ENCODE measurements at places on chromosomes 11 and 22.

GRCh38 chr22:32859743-32860142 is 58.2 kb downstream of the TIMP3 start:
- no peak for DNase-seq

DNA sequence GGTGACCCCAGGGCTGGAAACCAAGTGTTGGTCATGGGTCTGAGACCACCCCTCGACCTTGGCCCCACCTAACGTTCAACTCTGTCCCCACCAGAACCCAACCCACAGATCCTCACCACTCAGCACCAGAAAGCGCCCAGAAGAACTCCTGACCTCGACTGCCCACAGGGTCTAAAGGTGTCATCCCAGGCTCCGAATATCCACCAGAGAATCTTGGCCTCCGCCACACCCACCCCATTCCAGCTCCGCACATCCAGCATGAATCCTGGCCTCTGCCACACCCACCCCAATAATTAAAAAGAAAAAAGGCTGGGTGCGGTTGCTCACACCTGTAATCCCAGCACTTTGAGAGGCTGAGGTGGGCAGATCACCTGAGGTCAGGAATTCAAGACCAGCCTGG is 1.3 kb downstream of the CERK start:
- no peak for DNase-seq

DNA sequence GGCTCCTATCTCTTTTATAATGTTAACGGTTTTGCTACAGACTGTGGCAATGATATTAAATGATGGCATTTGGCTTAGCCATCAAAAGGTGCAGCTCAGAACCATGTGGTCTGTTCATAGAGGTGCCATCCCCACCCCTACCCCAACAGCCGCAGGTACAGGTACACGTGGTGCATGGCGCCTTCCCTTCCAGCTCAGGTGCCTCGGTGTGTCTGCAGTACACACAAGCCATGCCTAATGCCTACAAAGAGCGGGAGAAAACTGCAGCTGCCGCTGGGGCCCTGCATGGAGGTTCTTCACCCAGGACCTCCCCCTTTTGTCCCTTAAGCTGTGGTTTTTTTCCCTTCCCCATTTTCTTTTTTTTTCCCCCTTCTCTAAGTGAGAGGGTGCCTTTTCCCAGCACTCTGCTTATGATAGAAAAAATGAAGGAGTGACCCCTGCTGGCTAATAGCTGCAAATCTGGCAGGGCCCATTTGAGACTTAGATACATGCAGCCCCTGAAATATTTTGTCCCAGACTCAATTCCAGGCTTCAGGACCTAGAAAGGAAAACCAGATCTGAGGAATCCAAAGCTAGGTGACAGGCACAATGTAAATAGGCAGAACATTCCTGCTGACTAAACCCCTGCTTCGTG is 6.5 kb downstream of the OR52M1 start:
- DNase-seq = no peak

GRCh38 chr11:21430537-21430936 is 761.2 kb downstream of the NELL1 start:
- DNase-seq = no peak

DNA sequence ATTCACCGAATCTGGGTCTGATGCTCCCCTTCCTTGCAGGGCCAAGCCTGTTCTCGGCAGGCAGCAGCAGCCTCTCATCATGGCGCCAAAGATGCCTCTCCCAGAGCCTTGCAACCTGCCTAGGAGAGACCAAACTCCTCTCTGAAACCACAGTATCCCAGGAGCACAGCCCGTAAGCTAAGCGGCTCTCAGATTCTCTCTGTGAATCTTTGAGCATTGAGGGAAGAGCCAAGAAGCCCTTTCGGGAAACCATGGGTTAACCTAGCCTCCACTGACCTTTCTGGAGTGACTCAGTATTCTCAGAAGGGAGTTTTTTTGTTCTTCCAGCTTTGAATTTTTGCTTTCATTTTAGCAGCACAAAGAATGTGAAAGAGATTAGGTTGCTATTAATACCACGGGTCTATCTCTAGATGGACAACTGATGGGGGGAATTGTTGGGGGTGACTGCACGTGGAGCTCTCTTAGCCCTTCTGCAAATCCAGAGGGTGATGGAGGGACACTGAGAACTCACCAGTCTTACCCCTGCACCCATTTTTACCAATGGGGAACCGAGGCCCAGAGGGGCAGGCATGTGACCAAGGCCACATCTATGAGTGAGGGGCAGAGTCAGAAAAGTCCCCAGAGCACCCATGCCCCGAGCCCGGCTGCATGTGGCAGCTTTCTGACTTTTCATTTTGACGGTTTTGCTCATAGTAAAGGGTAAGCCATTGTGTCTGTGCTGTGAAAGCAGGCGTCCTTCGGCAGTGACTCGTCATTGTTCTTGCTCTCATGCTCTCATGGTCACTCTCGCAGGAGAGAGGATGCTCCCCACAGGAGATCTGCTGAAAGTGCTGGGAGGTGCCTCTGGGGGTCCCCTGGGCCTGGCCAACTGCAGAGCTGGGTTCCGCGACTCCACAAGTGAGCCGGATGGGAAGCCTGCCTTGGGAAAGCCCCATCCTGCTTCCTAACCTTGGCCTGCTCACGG is 36.0 kb downstream of the IRAG1 start:
- no peak for DNase-seq

GRCh38 chr11:132062541-132062940 is 692.1 kb downstream of the NTM start:
- DNase-seq = no peak

- no peak for DNase-seq
Measured at GRCh38 chr11:11660363-11660740, 38.5 kb upstream of the GALNT18 start.

DNA sequence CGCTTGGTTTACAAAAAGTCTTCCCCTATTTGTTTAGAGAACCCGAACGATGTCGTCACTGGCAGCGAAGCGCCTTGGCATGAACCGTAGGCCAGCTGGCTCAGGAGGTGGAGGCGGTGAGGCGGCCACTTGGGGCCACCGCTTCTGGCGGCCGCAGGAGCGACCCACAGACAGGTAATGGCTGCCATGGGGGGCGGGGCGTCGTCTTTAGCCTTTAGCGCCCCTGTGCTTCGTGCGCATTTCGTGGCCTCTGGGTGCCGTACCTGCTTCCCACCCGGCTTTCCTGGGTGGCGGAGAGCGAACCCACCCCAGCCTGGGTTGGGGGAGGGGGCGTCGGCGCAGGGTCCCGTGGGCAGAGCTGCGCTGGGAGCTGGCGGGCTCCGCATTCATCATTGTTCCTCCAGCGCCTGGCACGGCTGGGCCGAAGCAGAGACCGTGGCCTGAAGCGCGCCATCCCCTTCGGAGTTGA is 469 bp upstream of the OSBP2 start:
- peak; percentile 56 for DNase-seq

DNA sequence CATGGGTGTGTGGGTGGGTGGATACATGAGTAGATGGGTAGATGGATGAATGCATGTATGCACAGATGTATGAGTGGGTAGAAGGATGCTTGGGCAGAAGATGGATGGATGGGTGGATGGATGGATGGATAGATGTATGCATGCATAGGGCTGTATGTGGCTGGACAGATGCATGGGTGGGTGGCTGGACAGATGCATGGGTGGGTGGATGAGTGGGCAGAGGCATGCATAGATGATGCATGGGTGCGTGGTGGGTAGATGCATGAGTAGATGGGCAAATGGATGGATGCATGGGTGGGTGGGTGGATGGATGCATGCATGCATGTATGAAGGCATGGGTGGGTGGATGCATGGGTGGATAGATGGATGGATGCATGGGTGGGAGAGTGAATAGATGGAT is 6.8 kb upstream of the CD248 start:
- no peak for DNase-seq

GRCh38 chr11:121071846-121072450 is 29.1 kb upstream of the TECTA start:
- DNase-seq = no peak

DNA sequence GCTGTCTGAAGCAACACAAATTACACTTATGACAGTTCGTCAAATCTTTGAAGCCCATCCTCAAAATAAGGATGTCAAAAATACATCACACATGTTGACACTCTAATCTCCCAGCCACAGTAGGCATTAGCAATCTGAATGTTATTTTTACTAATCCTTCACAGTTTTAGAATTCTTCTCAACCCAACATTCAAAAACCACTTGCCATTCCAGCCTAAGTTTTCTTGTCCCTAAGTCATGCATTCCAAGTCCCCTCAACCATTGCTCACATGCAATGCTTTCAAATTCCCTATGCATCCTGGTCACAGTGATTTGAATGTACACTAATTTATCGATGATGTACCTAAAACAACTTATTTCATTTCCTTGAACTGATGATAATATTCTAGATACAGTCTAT is 7.5 kb downstream of the BDNF start:
- DNase-seq = no peak

- DNase-seq = no peak
Measured at GRCh38 chr11:103241574-103241973, 132.3 kb downstream of the DYNC2H1 start.

GRCh38 chr11:116576526-116576925 is 196.3 kb downstream of the BUD13 start:
- no peak for DNase-seq

GRCh38 chr11:134250246-134250645 is 2.9 kb downstream of the THYN1 start:
- DNase-seq = no peak

DNA sequence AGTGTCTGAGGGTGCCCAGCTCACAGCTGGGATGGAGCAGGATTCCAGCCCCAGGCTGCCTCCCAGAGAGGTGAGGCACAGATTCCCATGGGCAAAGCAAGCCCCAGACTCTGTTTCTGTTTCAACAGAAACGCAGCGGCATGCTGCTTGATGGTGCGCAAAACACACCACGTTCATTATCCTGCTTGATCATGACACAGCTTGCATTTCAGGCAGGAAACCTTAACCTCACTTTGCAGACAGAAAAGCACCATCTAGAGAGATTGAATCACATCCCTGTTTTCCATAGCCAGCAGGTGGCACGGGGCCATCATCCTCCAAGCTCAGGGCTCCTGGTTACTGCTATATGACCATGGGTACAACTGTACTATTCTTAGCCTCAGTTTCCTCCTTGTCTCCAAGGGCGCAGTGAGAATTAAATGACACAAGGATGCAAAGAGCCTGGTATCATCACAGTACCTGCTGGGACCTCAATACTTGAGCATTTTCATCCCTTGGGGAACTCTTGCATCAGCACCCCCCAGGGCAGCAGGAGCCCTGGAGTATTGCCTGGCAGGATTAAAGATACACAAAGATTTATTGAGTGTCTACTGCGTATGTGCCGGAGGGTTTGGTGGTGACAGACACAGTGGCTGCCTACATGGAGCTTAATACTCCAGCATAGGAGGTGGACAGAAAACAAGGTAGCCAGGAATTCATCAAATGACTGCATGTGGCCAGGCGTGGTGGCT is 110.0 kb downstream of the TP53I11 start:
- DNase-seq = no peak

Data from CD4-positive, alpha-beta T cell treated with Interleukin-4 for 1 hour (primary cell).